ENCODE measurements at places on chromosomes 5 and 9.

GRCh38 chr5:77064040-77064439, 23.0 kb downstream of the ZBED3 start:
- DNase-seq = no peak

DNA sequence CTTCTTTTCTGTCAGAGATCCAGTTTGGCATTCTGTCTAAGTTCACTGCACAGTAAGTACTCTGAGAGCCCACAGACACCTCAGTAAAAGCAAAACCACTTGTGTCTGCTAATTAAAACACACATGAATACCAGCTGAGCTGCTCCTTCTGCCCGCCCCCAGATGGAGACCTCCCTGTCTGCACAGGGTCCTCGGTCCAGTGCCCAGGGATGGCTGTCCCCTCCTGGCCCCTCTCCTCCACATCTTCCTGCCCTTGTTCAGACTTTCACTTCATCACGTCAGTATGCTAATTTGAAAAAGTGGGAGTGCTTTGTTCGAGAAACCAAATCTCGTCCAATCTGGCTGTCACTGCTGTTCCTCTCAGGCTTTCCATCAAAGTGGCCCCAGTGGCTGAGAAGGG, 43.5 kb downstream of the LIX1 start:
- no peak for DNase-seq

DNA sequence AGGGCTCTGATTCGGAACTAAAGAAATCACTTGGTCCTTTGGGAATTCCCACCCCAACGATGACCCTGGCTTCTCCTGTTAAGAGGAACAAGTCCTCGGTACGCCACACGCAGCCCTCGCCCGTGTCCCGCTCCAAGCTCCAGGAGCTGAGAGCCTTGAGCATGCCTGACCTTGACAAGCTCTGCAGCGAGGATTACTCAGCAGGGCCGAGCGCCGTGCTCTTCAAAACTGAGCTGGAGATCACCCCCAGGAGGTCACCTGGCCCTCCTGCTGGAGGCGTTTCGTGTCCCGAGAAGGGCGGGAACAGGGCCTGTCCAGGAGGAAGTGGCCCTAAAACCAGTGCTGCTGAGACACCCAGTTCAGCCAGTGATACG, 83.4 kb downstream of the GOLPH3 start:
- DNase-seq = no peak

DNA sequence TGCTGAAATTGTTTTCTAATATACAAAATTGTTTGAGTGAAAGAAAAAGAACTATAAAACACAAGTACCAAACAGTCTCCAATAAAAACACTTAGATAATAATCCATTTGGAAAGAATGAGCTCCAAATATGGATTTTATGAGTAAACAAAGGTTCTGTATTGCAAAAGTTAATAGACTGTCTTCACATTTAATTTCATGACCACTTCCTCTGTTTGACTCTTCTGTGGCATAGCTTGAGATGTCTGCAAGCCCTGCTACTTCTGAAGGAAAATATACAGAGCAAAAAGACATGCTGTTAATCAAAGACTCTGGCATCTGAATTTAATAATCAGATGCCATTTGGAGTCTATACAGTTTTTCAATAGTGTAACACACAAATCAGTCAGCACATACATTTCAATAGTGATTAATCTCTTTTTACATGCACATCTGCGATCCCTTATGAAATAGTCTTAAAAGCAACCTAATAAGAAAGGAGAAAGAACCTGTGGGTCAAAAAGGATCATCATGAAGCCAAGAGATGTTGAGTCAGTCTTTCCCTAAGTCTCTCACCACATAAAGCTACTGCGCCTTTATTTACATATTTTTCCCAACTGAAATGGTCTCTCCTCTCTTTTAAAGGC, 165.4 kb upstream of the LHFPL2 start:
- no peak for DNase-seq

DNA sequence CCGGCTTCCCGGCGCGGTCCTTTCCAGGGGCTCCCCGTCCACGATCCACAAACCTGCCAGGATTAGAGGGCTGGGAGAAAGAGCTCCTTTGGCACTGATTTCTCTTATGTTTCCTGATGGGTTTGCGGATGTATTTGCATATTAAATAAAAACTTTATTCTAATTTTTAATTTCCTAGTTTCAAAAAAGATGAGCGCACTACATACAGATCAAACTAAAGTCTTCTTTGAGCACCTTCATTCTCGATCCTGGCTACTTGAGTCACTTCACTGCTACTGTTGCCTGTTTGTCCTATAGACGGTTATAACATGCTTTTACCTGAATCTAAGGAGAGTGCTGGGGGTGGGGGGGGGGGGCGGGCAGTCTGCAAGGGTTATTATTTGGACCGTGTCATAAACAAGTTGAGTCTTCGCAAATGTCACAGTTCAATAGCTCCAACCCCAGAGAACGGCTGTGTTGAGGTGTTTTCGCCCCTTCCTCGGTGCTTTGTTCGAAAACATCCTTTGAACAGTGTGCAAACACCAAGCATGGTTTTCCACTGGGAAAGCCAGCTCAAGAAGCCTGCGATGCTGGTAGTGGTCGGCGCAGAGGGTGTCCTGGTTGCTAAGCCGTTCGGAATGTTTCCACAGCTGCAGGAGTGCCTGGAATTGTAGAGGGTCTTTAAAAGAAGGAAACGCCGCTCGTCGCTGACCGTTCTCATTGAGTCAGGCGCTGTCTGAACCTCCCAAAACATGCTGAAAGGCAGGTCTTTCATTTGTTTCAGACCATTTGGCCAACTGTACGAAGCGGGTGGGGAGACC, 1.1 kb upstream of the STK10 start:
- DNase-seq = no peak

DNA sequence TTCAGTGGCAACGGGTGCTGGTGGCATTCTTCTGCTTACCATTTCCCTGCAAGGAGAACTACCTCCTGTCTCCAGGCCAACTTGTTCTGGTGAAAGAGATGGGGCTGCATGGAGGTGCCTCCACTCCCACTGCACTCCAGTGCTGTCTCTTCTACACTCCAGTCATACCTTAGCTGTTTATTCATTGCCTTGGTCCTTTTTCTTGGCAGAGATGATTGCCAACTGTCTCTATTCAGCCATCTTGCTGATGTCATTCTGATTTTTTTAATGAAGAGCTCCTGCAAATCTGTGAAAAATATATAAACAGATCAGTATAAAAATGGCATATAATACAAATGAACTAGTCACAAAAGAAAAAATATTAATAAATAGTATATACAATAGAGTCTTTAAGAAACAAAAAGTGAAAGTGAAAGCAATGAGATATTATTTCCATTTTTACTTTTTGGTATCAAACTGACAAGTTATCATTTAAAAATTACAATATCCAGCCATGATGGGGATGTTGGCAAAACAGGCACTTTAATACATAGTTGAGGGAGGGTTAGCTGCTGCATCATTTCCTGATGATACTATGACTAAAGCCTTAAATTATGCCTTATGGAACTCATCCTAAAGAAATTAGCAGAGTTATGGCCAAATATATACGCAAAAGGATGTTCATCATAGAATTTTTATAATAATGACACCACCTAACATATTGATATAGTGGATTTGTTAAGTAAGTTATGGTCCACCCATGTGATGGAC, 109.4 kb downstream of the CARTPT start:
- no peak for DNase-seq

DNA sequence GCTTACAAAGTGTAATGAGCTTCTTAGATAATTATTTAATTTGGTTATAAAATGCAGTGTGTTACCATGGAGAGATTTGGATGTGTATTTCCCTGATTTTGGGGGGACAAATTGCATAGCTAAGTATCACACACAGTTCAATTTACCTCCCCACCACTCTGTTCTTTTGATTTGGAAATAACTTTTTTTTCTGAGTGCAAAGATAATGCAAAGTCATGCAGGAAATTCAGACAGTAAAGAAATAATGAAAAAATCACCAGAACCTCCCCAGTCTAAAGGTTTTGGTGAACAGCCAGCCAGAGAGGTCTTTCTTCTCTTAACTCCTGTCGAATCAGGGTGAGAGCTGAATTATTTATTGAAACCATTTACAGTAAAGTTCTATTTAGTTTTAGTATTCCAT, 3.2 kb downstream of the ADGRV1 start:
- DNase-seq = no peak

DNA sequence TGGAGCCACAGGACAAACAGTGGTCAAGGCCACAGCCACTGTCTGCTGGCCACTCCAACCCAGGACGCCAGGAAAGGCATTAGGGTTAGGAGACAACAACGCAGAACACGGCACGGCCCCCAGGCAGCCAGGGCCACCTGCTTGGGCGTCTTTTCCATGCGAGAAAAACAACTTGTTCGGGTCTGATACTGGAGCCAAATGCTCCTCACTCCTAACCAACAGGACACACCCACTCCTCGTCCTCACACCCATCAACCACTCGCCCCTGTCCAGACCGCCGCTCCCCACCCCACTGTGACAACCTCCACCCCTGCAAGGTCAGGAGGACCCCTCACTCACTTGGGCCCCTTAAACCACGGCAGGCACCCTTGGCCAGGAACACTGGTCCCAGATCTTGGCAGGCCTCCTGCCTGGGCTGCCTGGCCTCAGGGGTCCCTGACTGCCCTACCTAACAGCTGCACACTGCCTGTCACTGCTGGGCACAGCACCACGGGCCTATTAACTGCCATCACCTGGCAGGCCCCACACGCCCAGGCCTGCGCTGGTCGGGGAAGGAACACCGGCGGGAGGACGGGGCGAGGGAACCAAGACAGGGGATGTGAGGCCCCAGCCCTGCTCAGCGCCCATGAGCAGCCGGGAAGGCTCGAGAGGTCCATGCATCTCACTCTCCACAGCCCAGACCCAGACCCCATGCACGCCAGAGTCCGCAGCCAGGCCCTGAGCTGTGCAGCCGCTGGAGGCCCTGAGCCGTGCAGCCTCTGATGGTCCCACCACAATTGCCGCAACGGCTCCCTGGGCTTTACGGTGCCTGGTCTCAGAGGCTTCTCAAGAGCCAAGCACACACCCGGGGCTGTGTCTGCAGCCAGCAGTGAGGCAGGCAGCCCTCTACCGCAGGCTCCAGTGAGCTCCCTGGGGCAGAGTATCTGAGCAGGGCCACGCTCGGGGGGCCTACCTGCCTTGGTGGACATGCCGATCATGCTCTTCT, 13.8 kb downstream of the CLPTM1L start:
- DNase-seq = no peak

GRCh38 chr9:33446240-33446945, 1.0 kb downstream of the AQP3 start:
- DNase-seq = no peak

- no peak for DNase-seq
Measured at GRCh38 chr9:86469476-86470250, 115.5 kb upstream of the TUT7 start.

DNA sequence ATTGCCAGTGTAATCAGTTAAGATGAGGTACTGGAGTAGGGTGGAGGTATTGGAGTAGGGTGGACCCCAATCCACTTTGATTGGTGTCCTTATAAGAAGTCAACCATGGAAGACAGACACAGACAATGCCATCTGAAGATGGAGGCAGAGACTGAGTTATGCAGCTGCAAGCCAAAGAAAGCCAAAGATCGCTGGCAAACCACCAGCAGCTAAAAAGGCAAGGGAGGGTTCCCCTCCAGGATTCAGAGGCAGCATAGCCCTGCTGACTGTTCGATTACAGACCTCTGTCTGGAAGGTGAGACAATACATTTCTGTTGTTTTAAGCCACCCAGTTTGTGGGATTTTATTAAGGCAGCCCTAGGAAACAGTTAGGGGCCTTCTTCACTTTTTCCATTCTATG, 30.5 kb upstream of the CKMT2 start:
- DNase-seq = no peak

- DNase-seq = no peak
Measured at GRCh38 chr9:109791003-109791677, 11.1 kb downstream of the PALM2AKAP2 start.
